ENCODE measurements at places on chromosomes 5 and 9. TPM values are rescaled to one million over a fixed set of nuclear protein-coding genes. Genes with fewer than 3 reads are reported as not detected.

MGAT4B gene
- 211 TPM for total RNA-seq

FAM174A gene
- total RNA-seq: 17.8 TPM

SLC6A3 gene
- total RNA-seq: not detected

UNC5A gene
- total RNA-seq: 0.36 TPM

PCDHB3 gene
- total RNA-seq: 0.38 TPM

CDH10 gene
- 0.19 TPM for total RNA-seq
